ENCODE measurements at places on chromosomes 4 and X.

GRCh38 chr4:85676850-85677590, 202.1 kb downstream of the ARHGAP24 start:
- no peak for DNase-seq

- DNase-seq: peak; percentile 2
Measured at GRCh38 chr4:184349283-184350039, 124.9 kb downstream of the IRF2 start.

DNA sequence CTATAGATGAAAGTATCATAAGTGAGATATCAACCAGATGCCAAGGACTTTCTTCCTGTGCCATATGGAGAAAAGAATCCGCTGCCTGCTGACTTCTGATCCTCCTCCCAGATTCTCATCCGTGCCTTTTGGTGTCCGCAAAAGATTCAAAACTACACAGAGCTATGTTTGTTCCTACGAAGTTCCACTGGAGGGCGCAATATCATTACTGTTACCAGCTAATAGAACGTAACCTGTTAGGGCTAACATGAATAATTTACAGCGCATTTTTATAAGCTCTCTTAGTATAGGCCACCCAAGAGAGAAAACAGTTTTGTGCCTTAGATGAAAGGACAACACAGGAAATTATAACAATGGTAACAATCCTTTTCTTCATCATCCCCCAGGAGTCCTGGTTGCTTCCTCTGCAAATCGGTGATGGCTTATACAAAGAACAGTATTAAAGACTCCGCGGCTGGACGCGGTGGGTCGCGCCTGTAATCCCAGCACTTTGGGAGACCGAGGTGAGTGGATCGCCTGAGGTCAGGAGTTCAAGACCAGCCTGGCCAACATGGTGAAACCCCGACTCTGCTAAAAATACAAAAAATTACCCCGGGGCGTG, 22.8 kb upstream of the CENPVL3 start:
- DNase-seq: peak; percentile 32

- DNase-seq: no peak
Measured at GRCh38 chr4:175418516-175418915, 393.5 kb downstream of the GPM6A start.

DNA sequence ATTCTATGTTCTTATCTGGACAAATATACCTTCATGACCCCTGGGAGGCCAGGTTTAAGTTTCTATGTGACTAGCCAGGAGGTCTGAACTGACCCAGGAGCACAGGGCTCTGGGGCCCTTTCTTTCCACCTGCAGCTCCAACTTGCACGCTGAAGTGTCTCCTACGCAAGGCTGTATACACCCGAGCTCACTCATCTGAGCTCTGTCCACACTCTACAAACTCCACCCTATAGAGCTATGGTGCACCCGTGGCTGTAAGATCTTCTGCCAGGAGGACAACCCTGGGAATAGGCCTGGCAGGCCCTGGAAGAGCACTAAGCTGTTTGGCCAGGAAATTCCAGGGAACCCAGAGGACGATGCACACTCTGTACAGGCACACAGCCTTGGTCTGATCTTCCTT, 60.6 kb upstream of the ATOH1 start:
- DNase-seq: no peak

DNA sequence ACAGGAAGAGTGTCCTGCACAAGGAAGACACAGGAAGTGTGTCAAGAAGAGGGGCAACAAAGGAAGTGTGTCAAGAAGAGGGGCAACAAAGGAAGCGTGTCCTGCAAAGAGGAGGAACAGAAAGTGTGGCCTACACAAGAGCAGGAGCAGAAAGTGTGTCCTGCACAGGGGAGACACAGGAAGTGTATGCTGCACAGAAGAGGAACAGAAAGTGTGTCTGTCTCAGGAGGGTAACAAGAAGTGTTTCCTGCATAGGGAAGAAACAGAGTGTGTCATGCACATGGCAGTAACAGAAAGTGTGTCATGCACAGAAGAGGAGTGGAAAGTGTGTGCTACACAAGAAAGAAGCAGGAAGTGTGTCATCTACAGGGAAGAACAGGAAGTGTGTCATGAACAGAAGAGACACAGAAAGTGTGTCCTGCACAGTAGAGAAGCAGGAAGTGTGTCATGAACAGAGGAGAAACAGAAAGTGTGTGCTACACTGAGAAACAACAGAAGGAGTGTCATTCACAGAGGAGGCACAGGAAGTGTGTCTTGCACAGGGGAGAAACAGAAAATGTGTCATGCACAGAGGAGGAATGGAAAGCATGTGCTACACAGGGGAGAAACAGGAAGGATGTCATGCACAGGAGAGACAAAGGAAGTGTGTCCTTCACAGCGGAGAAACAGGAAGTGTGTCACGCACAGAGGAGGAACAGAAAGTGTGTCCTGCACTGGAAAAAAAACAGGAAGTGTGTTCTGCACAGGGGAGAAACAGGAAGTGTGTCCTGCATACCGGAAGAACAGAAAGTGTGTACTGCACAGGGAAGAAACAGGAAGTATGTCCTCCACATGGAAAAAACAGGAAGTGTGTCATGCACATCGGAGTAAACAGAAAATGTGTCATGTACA, 526.4 kb upstream of the PRKX start:
- DNase-seq: peak; percentile 36

- peak; percentile 51 for DNase-seq
Measured at GRCh38 chrX:68146054-68146453, 287.2 kb downstream of the OPHN1 start.

DNA sequence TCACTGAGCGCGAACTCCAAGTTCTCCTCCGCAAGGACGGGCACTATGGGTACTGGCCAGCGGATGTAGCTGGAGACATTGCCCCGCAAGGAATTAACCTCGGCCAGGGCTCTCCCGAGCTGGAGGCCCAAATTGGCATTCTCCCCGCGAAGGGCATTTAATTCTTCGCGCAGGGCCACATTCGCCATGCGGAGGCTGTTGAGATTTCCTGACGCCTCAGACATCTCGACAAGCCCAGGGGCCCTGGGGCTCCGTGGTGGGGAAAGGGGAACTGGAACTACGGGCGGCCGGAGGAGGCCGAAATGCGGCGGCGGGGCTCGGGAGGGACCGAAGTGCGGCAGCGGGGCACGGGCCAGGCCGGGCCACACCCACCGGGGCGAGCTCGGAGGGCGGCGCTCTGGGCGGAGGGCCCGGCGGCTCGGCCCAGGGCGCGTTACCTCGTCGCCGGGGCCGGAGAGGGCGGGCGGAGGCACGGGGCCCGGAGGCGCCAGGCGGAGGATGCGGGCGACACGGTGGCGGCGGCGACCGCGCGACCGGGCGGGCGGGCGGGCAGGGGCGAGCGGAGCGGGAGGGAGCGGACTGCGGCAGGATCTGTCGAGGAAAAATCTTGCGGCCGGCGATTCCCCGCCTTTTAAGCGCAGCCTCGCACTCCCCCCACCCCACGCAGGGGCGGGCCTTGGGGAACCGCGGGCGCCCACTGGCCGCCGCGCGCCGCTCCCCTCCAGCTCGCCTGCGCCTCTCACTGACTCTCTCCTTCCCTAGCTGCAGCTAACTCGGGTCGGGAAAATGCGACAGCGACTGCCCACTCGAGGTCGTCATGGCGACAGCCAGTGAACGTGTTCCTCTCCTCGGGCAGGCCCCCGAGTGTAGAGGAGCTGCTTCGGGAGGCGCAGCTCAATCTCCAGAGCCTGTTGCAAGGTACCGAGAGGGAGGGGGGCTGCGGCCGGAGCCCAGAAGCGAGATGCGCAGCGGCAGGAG, at the start of gene RTL5:
TSS of gene RTL5 (minus strand) at position 599 of the 978 bp plus-strand sequence.
- peak; percentile 82 for DNase-seq

- DNase-seq: no peak
Measured at GRCh38 chr4:92678292-92678691, 374.5 kb downstream of the GRID2 start.

DNA sequence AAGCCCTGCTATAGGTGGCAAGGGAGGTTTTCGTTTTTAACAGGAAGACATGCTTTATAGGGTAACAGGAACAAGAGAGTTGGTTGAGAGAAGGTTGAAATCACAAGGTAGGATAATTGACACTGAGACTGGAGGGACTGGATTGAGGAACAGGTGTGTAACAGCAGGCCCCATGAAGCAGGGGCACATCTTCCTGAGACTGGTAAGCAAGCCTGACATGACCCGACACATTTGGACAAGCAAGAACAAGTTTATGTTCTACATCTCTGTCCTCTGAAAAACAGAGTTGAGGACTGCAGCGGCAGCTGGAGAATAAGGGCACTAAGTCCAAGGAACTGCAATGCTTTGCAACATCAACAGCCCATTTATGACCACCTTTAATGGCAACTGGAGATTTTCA, 5.2 kb downstream of the RPS4X start:
- no peak for DNase-seq

- no peak for DNase-seq
Measured at GRCh38 chrX:111047575-111047974, 48.4 kb upstream of the PAK3 start.

DNA sequence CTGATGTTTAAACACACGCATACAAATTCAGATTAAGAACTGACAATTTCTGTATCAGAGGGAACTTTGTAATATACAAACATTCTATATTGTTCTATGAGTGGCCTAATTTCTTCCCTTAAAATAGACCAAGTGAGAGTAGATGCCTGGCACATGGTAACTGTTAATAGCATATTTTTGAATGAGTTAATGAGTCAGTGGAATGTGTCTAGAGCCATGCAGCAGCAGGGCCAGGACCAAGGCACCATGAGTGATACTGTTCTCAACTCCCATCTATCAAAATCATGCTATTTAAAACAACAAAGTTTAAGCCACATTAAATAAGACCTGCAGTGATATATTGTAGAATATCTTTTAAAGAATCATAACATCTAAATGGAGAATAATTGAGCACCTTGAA, 98.3 kb downstream of the ARHGAP24 start:
- no peak for DNase-seq

- DNase-seq: no peak
Measured at GRCh38 chr4:40206426-40206825, 9.6 kb downstream of the RHOH start.

- no peak for DNase-seq
Measured at GRCh38 chrX:51569561-51569960, 49.2 kb downstream of the CENPVL3 start.

DNA sequence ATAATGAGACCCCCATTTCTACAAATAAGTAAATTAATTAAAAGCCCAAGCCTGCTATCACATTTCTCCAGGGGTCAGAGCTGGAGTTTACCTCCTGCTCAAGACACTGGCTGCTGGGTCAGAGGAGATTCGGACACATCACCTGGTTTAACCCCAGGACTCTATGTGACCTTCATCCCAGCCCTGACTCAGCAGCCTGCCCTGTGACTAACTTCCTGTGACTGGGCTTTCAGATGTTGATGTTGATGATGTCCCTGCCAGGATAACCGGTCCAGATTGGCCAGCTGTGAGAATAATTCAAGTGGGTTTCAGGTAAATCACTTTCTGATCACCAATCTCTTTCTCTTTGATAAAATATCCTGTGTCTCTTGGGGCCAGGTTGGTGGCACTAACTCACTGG, 102.4 kb upstream of the MAML3 start:
- peak; percentile 52 for DNase-seq

DNA sequence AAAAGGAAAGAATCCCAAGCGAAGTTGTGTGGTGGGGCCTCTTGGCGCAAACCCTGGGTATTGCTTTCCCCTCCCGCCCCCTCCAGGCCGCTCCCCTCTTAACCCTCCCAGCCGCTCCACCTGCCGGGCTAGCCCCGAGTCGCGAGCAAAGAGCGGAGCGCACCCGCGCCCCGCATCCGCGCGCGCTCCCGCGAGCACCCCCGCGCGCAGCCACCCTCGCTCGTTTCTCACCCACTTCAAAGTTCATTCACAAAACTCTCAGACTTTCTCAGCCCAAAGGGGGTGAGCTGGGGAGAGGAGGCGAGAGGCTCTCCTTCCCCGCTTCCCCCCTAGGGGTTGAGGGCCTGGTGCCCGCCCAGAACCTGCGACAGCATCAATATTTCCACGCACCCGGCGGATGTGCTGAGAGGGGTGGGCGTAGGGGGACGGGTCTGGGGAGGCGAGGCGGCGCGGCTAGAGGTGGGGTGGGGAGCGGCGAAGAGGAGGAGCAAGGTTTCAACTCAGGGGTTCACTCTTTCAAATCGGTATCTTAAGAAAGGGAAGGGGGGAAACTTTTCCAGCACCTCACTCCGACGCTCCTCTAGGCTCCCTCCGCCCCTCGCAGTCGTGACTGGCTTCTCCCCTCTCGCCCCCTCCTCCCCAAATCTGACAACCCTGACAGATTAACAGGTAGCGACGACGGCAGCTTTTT, 1.8 kb downstream of the MAML3 start:
- DNase-seq: peak; percentile 70

DNA sequence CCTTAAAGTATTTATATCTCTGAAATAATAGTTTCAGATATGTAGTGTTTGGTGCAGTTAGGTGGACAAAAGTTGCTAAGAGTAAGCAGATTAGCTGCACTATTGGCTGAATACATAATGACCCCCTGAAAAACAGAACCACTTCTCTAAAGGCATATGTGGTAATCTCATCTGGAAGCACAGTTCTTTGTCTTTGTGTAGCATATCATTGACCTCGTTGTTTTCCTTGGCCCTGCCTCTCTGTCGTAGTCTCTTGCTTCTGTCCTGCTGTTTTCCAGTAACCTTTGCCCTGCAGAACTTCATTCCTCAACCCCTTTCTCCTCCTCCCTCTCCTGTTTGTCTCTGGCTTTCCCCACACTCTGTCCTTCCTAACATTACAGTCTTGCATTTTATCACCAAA, 41.4 kb downstream of the JADE3 start:
- peak; percentile 27 for DNase-seq

GRCh38 chrX:27840881-27841280, 33.1 kb downstream of the MAGEB10 start:
- DNase-seq: no peak

DNA sequence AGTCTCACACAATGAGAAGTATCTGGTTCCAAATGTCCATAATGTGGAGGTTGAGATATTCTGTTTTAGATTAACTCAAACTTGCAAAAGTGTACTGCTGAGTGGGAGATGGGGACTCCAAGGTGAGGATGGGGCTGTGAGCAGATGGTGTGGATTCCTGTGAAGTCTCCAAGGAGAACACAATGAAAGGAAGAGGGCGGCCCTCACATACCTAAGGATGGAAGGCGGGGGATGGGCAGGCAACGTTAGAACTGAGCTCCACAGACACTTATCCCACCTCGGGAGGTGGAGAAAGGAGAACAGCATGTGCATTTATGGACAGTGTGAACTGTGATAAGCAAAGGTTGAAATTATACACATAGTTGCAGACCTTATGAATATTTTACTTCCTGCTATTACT, 9.9 kb upstream of the SPATA4 start:
- no peak for DNase-seq

GRCh38 chr4:148998719-148999118, 556.5 kb upstream of the NR3C2 start:
- DNase-seq: peak; percentile 19

- DNase-seq: no peak
Measured at GRCh38 chrX:107054978-107055377, 55.0 kb upstream of the MORC4 start.

Measured in MM.1S (cell line).